ENCODE measurements at places on chromosomes 3 and 15.

DNA sequence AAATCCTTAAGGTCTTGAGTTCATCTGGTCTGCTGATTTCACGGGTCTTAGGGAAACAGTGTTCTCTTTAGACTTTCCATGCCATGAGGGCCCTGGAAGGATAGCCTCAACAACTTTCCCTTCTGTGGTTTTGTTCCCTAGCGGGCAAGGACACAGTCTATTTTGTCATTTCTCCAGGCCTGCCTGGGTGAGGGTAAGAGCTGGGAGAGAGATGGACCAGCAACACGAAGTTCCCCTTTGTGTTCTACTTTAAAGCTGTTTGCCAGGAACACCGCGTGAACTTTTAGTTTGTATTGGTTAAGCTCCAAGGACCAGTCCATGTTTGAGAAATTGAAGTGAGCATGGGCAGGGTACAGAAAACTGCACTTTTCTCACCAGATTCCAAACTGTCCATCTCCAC lies 20.9 kb downstream of the ST3GAL6 start:
- DNase-seq, result no peak

GRCh38 chr3:195802795-195803194 lies 8.9 kb downstream of the MUC4 start:
- no peak for DNase-seq

- no peak for DNase-seq
These were observed 101.6 kb downstream of the MAGI1 start for GRCh38 chr3:65936908-65937638.

DNA sequence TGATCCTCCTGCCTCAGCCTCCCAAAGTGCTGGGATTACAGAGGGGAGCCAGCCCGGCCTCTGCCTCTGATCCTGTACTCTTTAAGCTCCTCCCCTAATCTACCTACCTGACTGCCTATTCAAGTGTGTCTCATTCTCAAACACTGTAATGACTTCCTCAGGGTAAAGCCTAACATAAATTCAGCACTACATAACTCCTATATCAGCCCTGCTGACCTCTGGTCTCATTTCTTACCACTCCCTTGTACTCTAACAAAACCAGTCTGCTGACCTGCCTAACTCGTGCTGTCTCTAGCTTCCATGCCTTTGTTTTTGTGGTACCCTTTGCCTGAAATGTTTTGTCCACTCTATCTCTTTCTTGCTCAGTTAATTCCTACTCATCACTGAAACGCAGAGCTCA lies 172.1 kb upstream of the IL12A start:
- DNase-seq, result no peak

DNA sequence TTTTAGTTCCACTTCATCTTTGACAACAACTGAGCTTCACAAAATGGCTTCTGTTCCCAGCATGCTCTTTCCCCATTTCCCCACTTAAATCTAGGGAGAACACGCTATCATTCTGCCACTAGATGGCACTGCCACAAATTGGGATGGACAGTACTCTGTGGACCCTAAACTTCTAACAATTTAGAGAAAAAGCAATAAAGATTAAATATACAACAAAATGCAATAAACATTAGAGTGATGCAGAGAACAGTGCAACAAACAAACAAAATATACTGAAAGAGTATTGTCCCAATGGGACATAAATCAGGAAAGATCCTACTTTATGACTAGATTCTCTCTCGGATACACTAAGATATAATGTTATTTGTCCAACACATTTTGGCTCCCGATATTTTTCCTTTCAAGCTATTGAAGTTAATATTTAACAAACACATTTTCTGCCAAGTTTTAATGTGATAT lies 169.7 kb upstream of the TMCO5A start:
- peak; percentile 15 for DNase-seq

DNA sequence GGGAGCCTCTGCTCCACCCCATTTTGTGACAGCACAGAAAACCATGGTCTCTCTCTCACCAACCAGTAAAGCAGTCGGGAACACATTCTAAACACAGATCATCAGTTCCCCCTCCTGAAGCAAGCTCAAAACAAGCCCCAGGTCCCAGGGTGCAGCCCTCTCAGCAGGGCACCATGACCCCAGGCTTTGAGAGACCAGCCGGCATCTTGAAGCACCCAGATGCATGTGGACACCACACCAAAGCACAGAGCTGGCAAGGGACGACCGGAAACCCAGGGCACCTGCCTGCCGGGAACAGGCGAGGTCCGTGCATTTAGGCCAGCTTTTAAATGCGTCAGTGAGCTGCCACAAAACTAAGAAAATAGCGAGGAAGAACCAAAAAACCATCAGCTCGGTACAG lies 103.2 kb upstream of the IQSEC1 start:
- no peak for DNase-seq

DNA sequence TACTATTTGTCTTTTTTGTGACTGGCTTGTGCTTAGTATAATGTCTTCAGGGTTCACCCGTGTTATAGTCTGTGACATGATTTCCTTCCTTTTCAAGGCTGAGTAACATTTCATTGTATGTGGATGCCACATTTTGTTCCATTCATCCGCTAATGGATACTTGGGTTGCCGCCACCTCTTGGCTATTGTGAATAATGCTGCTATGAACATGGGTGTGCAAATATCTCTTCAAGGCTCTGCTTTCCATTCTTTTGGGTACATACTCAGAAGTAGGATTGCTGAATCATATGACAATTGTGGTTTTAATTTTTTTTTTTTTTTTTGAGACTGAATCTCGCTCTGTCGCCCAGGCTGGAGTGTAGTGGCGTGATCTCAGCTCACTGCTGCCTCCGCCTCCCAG lies 15.4 kb downstream of the CRTC3 start:
- no peak for DNase-seq

GRCh38 chr3:113241292-113242095 lies 30.1 kb downstream of the BOC start:
- DNase-seq, result no peak

GRCh38 chr15:74326746-74327145 lies 40.7 kb downstream of the CYP11A1 start:
- DNase-seq, result no peak

GRCh38 chr3:178841011-178841410 lies 230.6 kb downstream of the ZMAT3 start:
- DNase-seq, result no peak

- DNase-seq, result no peak
These were observed 28.0 kb downstream of the TIPARP start for GRCh38 chr3:156702367-156702766.

- no peak for DNase-seq
These were observed 3.8 kb upstream of the LARP6 start for GRCh38 chr15:70857562-70858285.

DNA sequence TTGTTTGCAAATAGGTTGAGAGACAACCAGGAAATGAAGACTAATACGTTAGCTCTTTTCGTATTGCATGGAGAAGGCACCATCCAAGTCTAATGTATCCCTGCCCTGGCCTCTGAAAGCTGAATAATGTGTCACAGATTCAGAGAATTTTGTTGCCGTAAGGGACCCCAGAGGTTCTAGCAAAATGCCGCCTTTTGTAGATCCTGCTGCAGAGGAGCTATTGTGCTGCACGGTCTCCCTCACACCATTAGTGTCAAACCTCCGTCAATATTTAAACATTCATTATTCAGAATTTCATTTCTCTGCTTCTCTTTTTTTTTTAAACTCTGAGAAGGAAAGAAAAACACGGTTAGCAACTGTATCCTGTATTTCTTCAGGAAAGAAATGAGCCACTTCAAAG lies 238.7 kb downstream of the EPHB1 start:
- DNase-seq, result no peak

DNA sequence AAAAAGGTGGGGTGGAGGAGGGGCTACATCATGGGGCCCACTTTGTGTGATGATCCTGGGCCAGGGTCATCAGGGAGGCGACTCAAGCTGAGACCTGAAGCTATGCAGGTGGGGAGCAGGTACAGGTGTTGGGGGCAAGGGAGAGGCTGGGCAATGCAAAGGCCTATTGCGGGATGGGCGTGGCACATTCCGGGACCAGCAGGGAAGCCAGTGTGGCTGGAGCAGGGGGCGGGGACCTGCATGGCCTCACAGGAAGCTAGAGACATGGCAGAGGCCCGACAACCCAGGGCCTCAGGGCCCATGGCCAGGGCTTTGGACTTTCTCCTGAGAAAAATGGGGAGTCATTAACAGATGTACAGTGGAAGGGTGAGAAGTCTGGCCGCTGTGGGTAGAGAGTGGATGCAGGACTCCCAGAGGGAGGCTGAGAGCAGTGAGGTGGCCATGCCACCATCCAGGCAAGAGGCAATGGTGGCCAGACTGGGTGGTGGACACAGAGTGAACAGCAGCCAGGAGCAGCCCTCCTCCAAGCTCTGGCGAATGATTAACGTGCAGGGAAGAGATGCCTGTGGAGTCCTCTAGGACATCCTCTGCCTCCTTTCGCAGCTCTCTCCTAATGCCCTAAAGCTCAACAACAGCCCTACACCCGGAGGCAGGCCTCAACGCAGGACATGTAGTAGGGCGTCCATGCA lies 122.6 kb upstream of the ATP2B2 start:
- no peak for DNase-seq

DNA sequence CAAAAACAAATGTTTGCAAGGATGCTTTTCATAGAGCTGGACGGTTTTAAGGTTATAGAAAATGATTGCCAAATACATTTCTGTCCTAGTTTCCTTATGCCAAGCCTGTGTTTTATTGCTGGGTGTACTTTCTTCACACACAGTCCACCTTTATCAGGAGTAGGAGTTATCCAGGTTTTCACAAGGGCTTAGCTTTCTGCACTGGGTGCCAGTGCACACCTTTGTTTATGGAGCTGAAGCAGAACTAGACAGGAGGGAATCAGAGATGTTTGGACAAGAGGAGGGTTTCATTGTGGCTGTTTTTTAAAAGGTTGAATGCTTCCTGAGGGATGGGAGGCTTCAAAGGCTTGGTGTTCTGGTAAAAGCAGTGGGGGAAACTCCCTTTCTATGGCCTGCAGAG lies 29.5 kb upstream of the FAM3D start:
- no peak for DNase-seq

- DNase-seq, result no peak
These were observed 200.5 kb downstream of the THRB start for GRCh38 chr3:24294150-24294549.

- no peak for DNase-seq
These were observed 58.5 kb downstream of the ECT2 start for GRCh38 chr3:172808969-172809546.

GRCh38 chr3:55719508-55719907 lies 232.4 kb upstream of the WNT5A start:
- no peak for DNase-seq

GRCh38 chr15:40893733-40894680 lies at the start of gene VPS18:
Gene VPS18, plus strand, starts transcription at chr15:40894450. Its CDS starts 319 bp downstream, at chr15:40894769.
- peak; percentile 96 for DNase-seq

GRCh38 chr15:43274136-43274535 lies 7.4 kb upstream of the TGM5 start:
- DNase-seq, result no peak

- no peak for DNase-seq
These were observed 1187.1 kb downstream of the ROBO1 start for GRCh38 chr3:78580681-78581080.

GRCh38 chr15:47566610-47567009 lies 150.7 kb upstream of the SEMA6D start:
- no peak for DNase-seq

GRCh38 chr3:153752405-153753027 lies 368.7 kb upstream of the ARHGEF26 start:
- DNase-seq, result no peak

GRCh38 chr3:129973853-129974563 lies 512 bp upstream of the TRH start:
- DNase-seq, result no peak

GRCh38 chr3:183188895-183189462 lies 26.4 kb upstream of the LAMP3 start:
- DNase-seq, result no peak

GRCh38 chr15:70120958-70121623 lies 23.4 kb upstream of the TLE3 start:
- DNase-seq, result no peak

DNA sequence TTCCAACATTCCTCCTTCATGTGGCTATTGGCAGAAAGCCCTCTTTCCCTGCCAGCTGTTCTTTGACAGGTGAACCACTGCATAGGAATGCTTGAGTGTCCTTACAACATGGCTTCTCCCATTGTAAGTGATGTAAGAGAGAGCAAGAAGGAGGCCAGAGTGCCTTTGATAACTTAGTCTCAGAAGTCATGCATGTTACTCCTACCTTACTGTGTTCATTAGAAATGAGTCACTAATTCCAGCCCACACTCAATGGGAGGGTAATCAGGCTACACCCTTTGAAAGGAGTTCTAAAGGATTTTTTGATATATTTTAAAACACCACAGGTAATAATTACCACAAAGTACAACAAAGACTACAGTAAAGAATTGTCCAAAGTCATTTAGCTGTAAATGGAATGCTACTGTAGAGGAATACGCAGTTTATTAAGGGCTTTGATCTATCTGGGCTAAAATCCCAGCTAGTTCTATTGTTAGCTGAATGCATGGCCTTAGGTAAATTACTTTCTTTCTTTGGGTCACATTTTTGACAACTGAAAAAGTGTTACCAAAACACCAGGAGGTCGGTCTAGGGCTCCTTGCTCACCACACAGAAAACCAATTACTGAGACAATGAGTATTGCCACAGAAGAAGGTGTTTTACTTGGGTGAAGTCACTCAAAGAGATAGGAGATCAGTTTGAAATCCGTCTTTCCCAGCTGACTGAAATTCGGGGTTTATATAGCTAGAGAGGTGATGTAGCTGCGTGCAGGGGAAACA lies 154.9 kb downstream of the GRM7 start:
- DNase-seq, result no peak

- no peak for DNase-seq
These were observed 481.2 kb upstream of the ZNF717 start for GRCh38 chr3:76266511-76266910.

GRCh38 chr3:195128255-195129071 lies 142.5 kb downstream of the XXYLT1 start:
- DNase-seq, result no peak

- no peak for DNase-seq
These were observed 43.9 kb upstream of the PARP14 start for GRCh38 chr3:122636697-122637096.

DNA sequence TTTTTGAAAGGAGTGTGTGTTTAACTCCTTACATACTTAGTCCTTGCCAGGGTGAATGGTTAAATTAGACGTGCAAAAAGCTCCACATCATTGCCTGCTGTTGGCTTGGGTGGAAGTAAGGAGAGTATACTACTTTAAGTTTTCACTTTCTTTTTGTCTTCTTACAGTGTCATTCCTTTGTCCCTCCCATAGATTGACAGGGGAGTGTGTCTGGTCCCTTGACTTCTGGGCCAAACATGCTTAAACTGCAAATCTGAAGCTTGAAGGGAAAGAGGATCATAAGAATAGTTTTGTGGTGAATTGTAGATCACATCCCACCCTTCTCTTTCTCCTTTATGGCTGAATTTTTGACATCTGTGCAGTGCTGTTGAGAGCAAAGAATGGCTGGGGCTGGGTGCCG lies 355.8 kb upstream of the C2CD4B start:
- no peak for DNase-seq
